HCT116 (cell line): ENCODE measurements at places on chromosomes 7 and 10. TPM values are rescaled to one million over a fixed set of nuclear protein-coding genes. Genes with fewer than 3 reads are reported as not detected.
A peak's percentile ranks its signal among the peaks of the same experiment; 100 is the strongest.

GRCh38 chr10:71193516-71193915 is 18.9 kb upstream of the UNC5B start:
- H3K27ac ChIP-seq, result no peak overlapping the region
- no peak for DNase-seq
- no peaks in the 10 kb centered on the region for H3K4me1 ChIP-seq
- no peak overlapping the region for H3K4me3 ChIP-seq

ZNF3 gene
- total RNA-seq, result 28.2 TPM

GRCh38 chr7:158536871-158537515 is 50.6 kb downstream of the PTPRN2 start:
- H3K4me3 ChIP-seq, result no peak overlapping the region
- 0 out of 2 replicates have a peak, but pooled peaks cover 3% of the 10 kb centered on the region for H3K27me3 ChIP-seq
- H3K4me1 ChIP-seq, result no peaks in the 10 kb centered on the region
- H3K36me3 ChIP-seq, result no peaks in the 10 kb centered on the region

- no peaks in the 10 kb centered on the region for H3K27me3 ChIP-seq
- no peaks in the 10 kb centered on the region for H3K4me1 ChIP-seq
- no peaks in the 10 kb centered on the region for H3K36me3 ChIP-seq
These were observed 116.0 kb upstream of the ANKRD1 start for GRCh38 chr10:91036807-91037411.

DNA sequence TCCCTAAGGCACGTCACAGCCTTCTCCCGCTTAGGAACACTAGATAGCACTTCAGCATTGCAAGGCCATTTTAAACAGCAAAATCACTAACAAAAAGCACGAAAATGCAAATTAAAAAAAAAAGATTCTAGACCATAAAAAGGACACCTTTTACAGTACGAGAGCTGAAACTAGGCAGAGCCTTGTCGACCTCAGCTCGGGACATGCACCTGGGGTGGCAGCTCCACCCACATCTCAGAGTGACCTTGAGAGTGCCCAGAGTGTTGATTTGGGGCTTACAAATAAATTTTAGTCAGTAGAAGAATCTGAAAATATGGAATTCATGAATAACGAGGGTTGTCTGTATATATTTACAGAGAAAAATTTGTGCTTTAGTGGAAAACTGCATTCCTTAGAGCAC is 1.1 kb downstream of the MRPS24 start:
- H3K36me3 ChIP-seq, result peaks cover 9% of the 10 kb centered on the region; the same call in 1 of the 2 replicates
- peaks cover 6% of the 10 kb centered on the region; the same call in 1 of the 2 replicates for H3K4me1 ChIP-seq
- no peak overlapping the region for H3K27ac ChIP-seq

- DNase-seq, result no peak
- H3K27me3 ChIP-seq, result no peaks in the 10 kb centered on the region
- H3K4me1 ChIP-seq, result no peaks in the 10 kb centered on the region
- no peak overlapping the region for H3K27ac ChIP-seq
- H3K36me3 ChIP-seq, result no peaks in the 10 kb centered on the region
These were observed 31.6 kb downstream of the ZFAND4 start for GRCh38 chr10:45640941-45641340.

GRCh38 chr7:93015101-93015778 is 102.5 kb downstream of the SAMD9 start:
- no peaks in the 10 kb centered on the region for H3K36me3 ChIP-seq
- no peak for DNase-seq
- H3K4me3 ChIP-seq, result no peak overlapping the region
- no peaks in the 10 kb centered on the region for H3K27me3 ChIP-seq

GRCh38 chr7:104628017-104628416 is 299.6 kb downstream of the LHFPL3 start:
- H3K4me1 ChIP-seq, result no peaks in the 10 kb centered on the region
- peaks cover 10% of the 10 kb centered on the region; the same call in 1 of the 2 replicates for H3K27me3 ChIP-seq
- H3K4me3 ChIP-seq, result no peak overlapping the region
- H3K27ac ChIP-seq, result no peak overlapping the region
- no peaks in the 10 kb centered on the region for H3K36me3 ChIP-seq
- no peak for DNase-seq

GRCh38 chr10:123287594-123288247 is 133.5 kb downstream of the BUB3 start:
- DNase-seq, result peak; percentile 77
- no peak overlapping the region for H3K27ac ChIP-seq
- H3K27me3 ChIP-seq, result no peaks in the 10 kb centered on the region
- H3K4me1 ChIP-seq, result peaks cover 19% of the 10 kb centered on the region
- no peaks in the 10 kb centered on the region for H3K36me3 ChIP-seq

CTAGE8 gene
- total RNA-seq, result 6.1 TPM
